IPS DF 6.9 (cell line): ENCODE measurements at places on chromosomes 6 and 20.

- H3K36me3 ChIP-seq: no peaks in the 10 kb centered on the region
- no peaks in the 10 kb centered on the region for H3K4me1 ChIP-seq
- DNase-seq: no peak
- H3K27me3 ChIP-seq: no peaks in the 10 kb centered on the region
Measured at GRCh38 chr20:34249291-34249690, 8.1 kb downstream of the ASIP start.

- no peak overlapping the region for H3K4me3 ChIP-seq
- H3K27ac ChIP-seq: no peak overlapping the region
- no peaks in the 10 kb centered on the region for H3K36me3 ChIP-seq
- H3K4me1 ChIP-seq: peaks cover 2% of the 10 kb centered on the region; the same call in 1 of the 2 replicates
- no peaks in the 10 kb centered on the region for H3K27me3 ChIP-seq
Measured at GRCh38 chr20:9177278-9177677, 108.4 kb downstream of the PLCB4 start.

DNA sequence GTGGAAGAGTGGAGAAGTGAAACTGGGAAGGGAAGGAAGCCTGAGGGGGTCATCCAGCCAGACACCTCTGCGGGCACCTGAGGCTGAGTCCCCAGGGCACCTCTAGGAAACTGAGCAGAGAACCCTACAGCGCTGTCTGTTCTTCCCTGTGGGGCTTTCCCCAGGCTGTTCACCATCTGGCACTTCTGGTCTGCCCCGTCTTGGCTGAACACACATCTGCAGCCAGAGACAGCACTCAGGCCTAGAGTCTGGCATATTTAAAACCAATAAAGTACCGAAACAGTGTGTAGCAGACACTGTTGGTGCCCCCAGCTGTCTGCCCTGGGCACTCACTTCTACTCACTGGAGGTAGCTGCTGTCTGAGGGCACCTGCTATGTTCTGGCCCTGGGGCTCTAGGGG, 9.4 kb upstream of the ARFGEF2 start:
- no peaks in the 10 kb centered on the region for H3K36me3 ChIP-seq
- H3K4me1 ChIP-seq: no peaks in the 10 kb centered on the region
- no peak overlapping the region for H3K4me3 ChIP-seq
- H3K27ac ChIP-seq: no peak overlapping the region
- no peak for DNase-seq

GRCh38 chr20:38460040-38460623, 12.5 kb upstream of the RALGAPB start:
- no peaks in the 10 kb centered on the region for H3K36me3 ChIP-seq
- no peaks in the 10 kb centered on the region for H3K4me1 ChIP-seq
- H3K4me3 ChIP-seq: no peak overlapping the region
- no peaks in the 10 kb centered on the region for H3K27me3 ChIP-seq
- H3K27ac ChIP-seq: no peak overlapping the region

DNA sequence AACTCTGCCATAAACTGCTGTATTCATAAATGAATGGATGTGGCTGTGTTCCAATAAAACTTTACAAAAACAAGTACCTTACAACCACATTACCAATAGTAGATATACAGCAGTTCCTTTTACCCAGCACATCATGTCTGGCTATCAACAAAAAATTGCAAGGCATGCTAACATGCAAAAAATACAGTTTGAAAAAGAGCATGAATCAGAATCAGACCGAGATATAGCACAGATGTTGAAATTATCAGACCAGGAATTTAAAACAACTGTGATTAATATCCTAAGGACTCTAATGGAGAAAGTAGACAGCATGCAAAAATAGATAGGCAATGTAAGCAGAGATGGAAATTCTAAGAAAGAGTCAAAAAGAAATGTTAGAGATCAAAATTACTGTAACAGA, 8.4 kb upstream of the NUS1 start:
- H3K4me3 ChIP-seq: no peak overlapping the region
- DNase-seq: no peak
- no peaks in the 10 kb centered on the region for H3K4me1 ChIP-seq
- H3K27ac ChIP-seq: no peak overlapping the region

- H3K27me3 ChIP-seq: no peaks in the 10 kb centered on the region
- no peaks in the 10 kb centered on the region for H3K36me3 ChIP-seq
- no peak for DNase-seq
- H3K4me1 ChIP-seq: peaks cover 4% of the 10 kb centered on the region; the same call in 1 of the 2 replicates
- H3K4me3 ChIP-seq: no peak overlapping the region
Measured at GRCh38 chr6:31180500-31180899, 10.0 kb upstream of the POU5F1 start.

DNA sequence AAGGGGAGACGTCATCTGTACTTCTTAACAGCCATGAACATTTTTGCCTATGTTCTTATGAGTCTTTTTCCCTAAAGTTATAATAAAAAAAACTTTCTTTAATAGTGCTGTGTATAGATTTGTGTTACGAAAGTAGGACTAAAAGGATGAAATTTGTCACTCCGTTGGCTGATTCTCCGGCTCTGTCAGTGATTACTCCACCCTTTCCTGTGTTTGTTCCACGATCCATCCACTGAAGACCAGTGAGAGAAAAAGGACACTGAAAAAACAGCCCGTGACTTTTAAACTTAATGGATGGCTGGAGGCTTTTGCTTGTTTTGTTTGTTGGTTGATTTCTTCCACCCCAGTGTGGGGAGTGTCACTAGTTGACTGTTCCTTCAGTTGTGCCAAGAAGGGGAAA, 232.0 kb upstream of the NOX3 start:
- no peak overlapping the region for H3K4me3 ChIP-seq
- no peak overlapping the region for H3K27ac ChIP-seq
- no peak for DNase-seq
- no peaks in the 10 kb centered on the region for H3K36me3 ChIP-seq
- H3K27me3 ChIP-seq: no peaks in the 10 kb centered on the region

GRCh38 chr6:40671694-40672050, 84.5 kb upstream of the LRFN2 start:
- no peak overlapping the region for H3K27ac ChIP-seq
- H3K4me3 ChIP-seq: no peak overlapping the region
- H3K36me3 ChIP-seq: no peaks in the 10 kb centered on the region
- H3K27me3 ChIP-seq: no peaks in the 10 kb centered on the region
- DNase-seq: no peak
- no peaks in the 10 kb centered on the region for H3K4me1 ChIP-seq

DNA sequence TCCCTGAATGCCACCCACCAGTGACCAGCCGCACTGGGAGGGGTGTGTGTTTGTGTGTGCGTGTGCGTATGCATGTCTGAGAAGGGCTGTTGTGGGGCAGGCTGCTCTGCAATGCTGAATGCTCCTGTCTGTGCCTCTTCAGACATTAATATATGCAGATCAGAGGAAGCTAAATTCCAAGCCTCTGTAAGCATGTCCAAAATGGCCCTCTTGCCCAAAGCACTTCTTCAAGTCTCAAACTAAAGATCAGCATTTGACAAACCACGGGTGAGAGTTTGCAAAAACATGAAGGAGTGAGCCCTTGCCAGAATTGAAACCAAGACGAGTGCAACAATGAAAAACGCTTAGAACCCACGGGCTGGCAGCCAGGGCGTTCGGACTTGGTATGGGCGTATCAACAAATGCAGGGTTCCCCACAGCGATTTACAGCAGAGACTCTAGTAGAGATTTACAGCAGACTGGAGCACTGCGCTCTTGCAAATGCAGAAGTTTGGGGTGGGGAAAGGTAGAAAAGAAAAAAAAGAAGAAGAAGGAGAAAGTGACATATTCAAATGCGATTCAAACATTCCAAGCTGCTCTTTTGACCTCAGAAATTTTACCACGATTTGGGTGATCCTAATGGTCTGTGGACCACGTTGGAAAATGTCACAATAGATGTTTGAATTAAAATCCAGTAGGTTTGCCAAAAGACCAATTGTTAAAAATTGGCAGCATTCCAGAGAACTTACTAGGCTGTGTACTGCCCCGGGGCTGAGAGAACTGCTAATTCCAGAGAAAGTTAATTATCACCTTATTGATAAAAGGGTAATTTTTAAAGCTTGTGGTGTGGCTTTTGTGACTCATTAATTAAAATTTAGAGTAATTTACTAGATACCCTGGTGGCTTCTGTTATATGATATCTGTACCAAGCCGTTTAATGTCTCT, 3.5 kb downstream of the SCML4 start:
- no peak overlapping the region for H3K27ac ChIP-seq
- H3K27me3 ChIP-seq: no peaks in the 10 kb centered on the region
- peaks cover 3% of the 10 kb centered on the region; the same call in 1 of the 2 replicates for H3K4me1 ChIP-seq
- H3K36me3 ChIP-seq: no peaks in the 10 kb centered on the region
- H3K4me3 ChIP-seq: no peak overlapping the region

GRCh38 chr20:50550531-50550930, 40.3 kb downstream of the PTPN1 start:
- no peaks in the 10 kb centered on the region for H3K27me3 ChIP-seq
- no peak overlapping the region for H3K4me3 ChIP-seq
- no peak overlapping the region for H3K27ac ChIP-seq
- no peaks in the 10 kb centered on the region for H3K4me1 ChIP-seq
- H3K36me3 ChIP-seq: no peaks in the 10 kb centered on the region
- DNase-seq: no peak

DNA sequence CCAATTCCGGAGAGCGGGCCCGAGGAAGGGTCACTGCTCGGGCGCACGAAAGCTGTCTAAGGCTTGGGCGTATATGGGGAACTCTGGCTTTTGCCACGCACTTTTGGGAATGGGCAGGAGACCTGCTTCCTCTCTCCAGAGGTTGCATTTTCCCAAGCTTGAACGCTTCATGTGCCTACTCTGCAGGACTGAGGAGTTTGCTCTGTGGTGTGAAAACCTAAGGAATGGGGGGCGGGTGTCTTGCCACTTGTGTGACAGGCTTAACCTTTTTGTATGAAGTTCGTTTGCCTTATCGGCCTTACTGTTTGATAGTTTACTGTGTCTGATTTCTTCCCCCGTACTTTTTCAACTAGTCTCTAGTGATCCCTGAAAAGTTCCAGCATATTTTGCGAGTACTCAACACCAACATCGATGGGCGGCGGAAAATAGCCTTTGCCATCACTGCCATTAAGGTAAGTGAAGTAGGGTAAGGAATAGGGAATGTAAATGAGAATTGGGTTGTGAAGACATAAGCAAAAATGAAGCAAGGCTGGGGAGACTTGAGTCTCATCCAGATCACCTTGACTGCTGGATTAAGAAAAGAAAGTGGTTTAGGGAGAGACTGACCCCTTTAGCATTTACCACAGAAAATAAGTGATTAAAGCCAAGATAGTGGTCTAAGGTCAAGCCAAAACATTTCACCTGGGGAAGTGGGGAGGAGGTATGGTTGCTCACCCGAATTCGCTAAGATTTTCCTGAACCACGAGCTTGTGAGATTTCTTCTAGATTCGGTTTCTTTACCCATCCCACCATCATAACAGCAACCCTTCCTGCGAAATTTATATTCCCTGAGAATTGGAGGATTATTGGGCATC, 627 bp downstream of the RPS18 start:
- no peak overlapping the region for H3K27ac ChIP-seq
- H3K4me1 ChIP-seq: no peaks in the 10 kb centered on the region
- DNase-seq: no peak
- peak overlapping the region; percentile 92 for H3K4me3 ChIP-seq

DNA sequence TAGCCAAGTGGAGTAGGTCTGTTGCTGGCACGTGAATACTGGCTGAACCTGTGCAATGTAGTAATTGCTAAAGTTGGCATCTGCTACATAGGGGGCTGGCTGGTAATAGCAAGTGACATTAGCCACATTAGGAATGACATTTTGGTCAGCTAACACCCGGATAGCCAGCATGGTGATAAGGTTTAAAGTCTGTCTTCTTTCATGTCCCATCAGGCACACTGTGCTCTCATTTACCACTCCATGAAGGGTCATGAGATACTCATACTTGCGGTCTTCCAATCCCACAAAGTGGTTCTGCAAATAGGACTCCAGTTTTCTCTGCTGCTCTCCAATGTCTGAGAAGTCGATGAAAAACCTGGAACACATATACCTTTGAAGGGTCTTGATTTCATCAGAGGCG, 2.8 kb downstream of the TENT5A start:
- H3K27me3 ChIP-seq: peaks cover 4% of the 10 kb centered on the region; the same call in 1 of the 2 replicates
- no peak overlapping the region for H3K4me3 ChIP-seq
- peaks cover 4% of the 10 kb centered on the region; the same call in 1 of the 2 replicates for H3K4me1 ChIP-seq
- DNase-seq: no peak
- no peaks in the 10 kb centered on the region for H3K36me3 ChIP-seq

DNA sequence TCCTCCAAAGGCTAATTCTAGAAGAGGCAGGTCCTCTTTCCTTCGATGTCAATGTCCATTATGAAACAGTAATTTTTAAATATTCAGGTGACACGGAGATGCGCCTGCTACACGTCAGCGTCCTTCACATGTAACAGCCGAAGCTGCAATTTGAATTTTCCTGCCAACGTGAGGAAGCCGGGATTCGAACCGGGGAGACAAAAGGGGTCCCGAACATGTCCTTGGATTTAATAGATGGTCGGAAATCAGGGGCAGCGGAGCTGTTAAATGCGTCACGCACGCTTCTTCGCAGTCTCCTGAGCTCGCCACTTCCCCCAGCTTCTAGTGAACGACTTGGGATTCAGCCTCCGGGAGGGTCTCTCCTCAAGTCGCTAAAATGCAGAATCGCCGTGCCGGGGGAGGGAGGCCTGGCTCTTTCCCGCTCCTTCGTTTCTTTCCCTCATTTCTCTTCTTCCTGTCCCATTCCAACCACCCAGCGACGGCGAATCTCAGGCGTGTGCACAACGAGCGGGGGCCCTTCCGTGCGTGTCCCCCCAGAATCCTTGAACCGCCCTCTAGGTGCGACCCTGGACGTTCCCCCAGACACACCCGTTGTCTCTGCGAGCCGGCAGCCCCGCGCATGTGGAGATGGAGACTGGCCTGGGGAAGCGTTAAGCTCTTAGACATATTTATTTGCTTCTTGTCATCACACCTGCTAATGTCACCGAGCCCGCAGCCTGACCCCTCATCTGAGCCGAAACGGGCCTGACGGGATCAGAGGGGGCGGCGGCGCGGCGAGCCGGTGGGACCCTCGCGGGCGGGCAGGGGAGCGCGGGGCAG, 1.3 kb upstream of the FOXC1 start:
- H3K4me1 ChIP-seq: peaks cover 9% of the 10 kb centered on the region
- peaks cover 69% of the 10 kb centered on the region for H3K27me3 ChIP-seq
- no peak overlapping the region for H3K4me3 ChIP-seq
- DNase-seq: no peak
- H3K36me3 ChIP-seq: no peaks in the 10 kb centered on the region; the same call in 1 of the 2 replicates
- no peak overlapping the region for H3K27ac ChIP-seq

GRCh38 chr6:25913741-25914140, 16.8 kb downstream of the SLC17A2 start:
- no peak for DNase-seq
- no peaks in the 10 kb centered on the region for H3K36me3 ChIP-seq
- no peak overlapping the region for H3K27ac ChIP-seq
